ENCODE measurements at places on chromosomes 12 and 14.

DNA sequence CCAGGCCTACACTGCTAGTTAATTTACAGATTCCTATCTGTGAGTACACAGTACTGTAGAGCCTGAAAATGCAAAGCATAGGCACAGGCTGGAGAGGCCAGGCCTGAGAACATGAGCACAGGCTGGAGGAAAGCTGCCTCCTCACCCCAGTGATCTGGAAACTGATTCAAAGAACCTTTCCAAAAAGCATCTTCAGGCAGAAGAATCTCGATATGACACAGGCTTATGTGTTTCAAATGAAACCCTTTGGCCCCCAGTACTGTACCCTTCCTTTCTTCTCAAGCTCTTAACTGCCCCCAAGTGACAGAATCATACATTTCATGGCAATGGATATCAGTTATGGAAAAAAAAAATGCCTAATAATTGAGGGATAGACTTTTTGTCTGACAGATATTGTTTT, 122.0 kb downstream of the KCNC2 start:
- peak; percentile 5 for DNase-seq

DNA sequence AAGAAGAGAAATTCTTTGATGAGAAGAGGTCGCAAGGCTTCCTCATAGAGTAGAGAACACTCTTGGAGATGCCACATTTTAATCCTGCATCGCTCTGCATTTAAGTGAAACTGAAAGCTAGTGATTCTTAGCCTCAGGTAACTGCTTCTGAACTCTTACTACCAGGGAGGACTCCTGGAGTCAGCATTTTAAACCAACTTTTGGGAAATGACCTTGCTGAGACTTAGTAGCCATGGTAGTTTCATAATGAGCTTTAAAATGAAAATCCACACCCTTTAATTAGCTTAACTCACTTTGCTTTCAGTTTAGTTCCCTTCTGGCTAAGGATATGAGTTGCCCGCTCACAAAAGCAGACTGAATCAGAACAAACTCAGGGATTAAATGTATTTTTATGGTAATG, 80.3 kb downstream of the SYNE2 start:
- DNase-seq = no peak

- DNase-seq = no peak
These were observed 5.5 kb upstream of the VASH1 start for GRCh38 chr14:76755610-76756370.

GRCh38 chr12:97386133-97386581, 76.4 kb upstream of the RMST start:
- no peak for DNase-seq

GRCh38 chr14:92495027-92495426, 18.6 kb upstream of the RIN3 start:
- no peak for DNase-seq

All from HEK293T (cell line).